ENCODE measurements at places on chromosomes 11 and 22.

GRCh38 chr11:34616830-34617504 is 3.9 kb upstream of the EHF start:
- DNase-seq: no peak

DNA sequence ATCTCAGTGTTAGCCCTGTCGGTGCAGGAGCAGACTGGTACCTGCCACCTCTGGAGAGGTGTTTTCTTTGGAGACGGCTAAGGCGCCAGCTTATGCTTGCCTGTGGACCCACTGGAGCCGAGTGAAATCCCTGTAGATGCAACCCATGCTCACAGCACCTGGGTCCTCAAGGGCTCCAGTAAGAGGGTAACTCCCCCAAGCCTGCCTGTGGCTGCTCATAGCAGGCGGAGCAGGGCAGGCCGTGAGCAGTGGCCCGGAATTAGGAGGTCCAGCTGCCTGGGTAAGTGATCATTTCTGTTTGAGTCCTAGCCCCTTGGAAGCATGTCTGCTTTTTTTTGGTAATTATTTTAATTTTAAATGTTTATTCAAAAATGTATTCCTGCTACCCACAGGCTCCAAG is 43.8 kb downstream of the NAT10 start:
- DNase-seq: no peak

DNA sequence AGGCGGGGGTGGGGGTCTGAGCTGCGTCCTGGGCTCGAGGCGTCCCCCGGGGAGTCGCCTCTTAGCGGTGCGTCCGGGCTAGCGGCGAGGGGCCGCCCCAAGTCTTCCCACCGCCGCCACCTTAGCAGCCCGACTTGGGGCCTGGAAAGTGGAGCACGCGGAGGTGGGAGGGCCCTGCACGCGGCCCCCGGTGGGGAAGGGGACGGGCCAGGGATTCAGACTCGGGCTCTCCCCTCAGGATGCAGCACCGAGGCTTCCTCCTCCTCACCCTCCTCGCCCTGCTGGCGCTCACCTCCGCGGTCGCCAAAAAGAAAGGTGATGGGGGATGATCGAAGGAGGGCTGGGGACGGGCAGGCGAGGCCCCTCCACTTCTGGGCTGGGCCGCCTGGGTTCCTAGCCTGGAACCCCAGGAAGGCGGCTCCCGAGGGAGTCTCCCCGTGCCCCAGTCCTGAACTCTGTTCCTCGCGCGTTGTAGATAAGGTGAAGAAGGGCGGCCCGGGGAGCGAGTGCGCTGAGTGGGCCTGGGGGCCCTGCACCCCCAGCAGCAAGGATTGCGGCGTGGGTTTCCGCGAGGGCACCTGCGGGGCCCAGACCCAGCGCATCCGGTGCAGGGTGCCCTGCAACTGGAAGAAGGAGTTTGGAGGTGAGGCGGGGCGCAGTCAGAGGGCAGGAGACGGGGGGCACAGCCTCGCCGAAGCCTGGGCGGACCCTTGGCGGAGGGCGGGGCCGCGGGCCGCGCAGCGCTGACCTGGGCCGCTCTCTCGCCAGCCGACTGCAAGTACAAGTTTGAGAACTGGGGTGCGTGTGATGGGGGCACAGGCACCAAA is 563 bp downstream of the MDK start:
- DNase-seq: no peak

DNA sequence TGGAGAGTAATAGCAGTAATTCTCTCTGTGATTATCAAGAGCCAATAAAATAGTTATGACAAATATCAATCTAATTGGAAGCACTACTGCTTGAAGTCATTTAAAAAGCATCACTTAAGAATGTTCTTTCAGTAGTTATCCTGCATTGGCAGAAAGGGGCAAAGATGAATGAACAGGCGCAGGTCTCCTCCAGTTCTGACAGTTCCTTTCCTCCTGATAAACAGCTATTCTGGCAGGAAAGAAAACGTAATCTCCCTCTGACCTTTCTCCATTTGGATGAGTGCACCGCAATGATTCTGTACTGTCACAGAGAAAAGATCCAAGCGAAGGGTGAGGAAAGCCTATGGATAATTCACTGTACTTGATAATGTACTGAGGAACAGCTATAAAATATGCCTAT is 521.5 kb downstream of the LRRC4C start:
- no peak for DNase-seq

GRCh38 chr22:49951986-49952896 is 8.3 kb upstream of the PIM3 start:
- no peak for DNase-seq

DNA sequence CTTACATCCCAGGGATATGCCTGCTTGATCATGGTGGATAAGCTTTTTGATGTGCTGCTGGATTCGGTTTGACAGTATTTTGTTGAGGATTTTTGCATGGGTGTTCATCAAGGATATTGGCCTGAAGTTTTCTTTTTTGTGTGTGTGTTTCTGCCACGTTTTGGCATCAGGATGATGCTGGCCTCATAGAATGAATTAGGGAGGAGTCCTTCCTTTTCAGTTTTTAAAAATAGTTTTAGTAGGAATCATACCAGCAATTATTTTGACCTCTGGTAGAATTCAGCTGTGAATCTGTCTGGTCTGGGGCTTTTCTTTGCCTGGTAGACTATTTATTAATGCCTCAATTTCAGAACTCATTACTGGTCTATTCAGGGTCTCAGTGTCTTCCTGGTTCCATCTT is 362.4 kb downstream of the JRKL start:
- DNase-seq: no peak

Measured in stimulated activated CD8-positive, alpha-beta memory T cell treated with anti-CD3 and anti-CD28 coated beads, Interleukin-15, amount 100 ng/mL, for 1 hour (primary cell).